ENCODE measurements at places on chromosomes 2 and 18.

- no peak for DNase-seq
Observed at GRCh38 chr2:240437551-240437860, 2.0 kb downstream of the GPC1 start.

DNA sequence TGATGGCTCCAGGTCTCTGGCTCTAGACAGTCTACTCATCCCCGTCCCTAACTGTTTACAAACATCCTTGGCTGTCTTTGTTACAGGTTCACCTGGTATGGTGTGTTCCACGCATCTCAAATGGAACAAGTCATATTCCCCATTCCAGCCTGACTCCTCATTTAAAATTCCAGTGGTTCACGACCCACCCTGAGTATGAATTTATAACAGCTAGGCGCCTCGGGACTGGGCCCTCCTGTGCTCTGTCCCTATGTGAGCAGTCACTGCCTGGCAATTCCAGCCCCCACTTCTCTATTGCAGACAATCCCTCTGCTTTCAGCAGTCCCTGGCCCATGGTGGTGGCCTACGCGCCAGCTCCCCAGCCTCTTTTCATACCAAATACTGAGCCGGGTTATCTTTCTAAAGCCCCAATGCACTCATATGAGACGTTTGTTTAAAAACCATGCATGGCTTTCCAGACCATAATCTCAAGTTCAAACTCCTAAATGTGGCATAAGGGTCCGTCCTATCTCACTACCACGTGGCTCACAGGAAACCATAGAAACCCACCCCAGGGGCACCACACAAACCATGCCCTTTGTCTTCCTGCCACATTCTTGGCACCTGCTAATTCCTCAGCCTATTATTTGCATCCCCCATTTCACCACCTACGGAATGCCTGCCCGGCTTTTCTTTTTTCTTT, 1.6 kb downstream of the SERPINB8 start:
- DNase-seq, result no peak

GRCh38 chr2:47778698-47779425, 4.1 kb upstream of the MSH6 start:
- no peak for DNase-seq

DNA sequence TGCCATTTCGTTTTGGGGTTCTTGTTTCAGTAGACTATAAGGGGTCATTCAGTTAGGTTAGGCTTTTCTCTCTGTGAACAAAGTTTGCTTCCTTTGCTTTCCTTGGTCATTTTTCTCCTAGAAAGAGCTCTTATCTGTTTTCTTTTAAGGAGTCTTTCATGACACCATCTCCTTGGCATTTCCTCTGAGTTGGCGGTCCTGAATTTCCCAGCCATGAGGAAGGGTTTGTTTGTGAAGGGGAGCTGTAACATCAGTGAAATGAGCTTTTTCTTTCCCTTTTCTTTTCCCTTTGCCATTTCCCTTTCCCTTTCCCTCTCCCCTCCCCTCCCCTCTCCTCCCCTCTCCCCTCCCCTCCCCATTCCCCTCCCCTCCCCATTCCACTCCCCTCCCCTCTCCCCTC, 61.7 kb downstream of the MAP4K4 start:
- no peak for DNase-seq

GRCh38 chr2:134745023-134745422, 26.2 kb upstream of the TMEM163 start:
- no peak for DNase-seq

DNA sequence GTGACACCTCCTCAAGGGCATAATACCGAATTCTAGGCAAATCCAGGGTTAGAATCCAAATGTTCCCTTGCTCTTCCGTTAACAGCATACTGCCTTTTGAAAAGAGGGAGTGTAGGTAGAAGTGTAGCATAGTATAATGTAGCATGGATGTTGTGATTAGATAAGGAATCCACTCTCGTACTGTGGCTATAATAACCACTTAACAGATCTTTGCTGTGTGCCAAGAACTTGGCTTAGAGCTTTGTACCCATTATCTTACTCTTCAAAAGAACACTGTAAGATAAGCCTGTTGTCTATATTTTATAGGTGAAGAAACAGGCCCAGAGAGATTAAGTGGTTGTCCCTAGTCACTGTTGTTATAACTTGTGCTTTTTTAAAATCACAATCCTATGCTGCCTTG, 24.2 kb downstream of the WDR75 start:
- DNase-seq, result no peak

GRCh38 chr18:23377669-23378301, 75.3 kb upstream of the RIOK3 start:
- no peak for DNase-seq

GRCh38 chr2:221851531-221852045, 279.5 kb upstream of the EPHA4 start:
- no peak for DNase-seq

DNA sequence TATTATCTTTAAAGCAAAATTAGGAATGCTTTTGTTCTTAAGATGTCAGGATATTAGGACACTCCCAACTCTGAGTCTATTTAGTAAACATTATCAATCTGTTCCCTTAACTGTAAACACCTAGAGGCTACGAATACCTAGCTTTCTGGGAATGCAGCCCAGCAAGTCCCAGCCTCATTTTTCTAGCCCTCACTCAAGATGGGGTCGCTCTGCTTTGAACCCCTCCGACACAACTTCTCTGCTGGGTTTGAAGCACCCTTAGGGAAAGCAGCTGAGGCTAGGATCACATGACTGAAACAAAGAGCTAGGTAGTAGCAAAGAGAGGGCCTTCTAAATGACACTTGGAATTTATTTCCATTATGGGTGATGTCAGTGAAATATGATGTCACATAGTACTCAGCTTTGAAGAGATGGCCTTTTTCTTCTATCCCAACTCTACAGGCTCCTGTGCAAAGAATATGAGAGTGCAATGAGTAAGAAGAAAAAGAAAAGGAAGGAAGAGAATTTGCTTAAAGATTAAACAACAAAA, 114.7 kb downstream of the CSRNP3 start:
- DNase-seq, result no peak

GRCh38 chr2:238467792-238468191, 41.1 kb downstream of the ASB1 start:
- no peak for DNase-seq

- DNase-seq, result no peak
Observed at GRCh38 chr2:239469106-239469960, 68.5 kb upstream of the HDAC4 start.

DNA sequence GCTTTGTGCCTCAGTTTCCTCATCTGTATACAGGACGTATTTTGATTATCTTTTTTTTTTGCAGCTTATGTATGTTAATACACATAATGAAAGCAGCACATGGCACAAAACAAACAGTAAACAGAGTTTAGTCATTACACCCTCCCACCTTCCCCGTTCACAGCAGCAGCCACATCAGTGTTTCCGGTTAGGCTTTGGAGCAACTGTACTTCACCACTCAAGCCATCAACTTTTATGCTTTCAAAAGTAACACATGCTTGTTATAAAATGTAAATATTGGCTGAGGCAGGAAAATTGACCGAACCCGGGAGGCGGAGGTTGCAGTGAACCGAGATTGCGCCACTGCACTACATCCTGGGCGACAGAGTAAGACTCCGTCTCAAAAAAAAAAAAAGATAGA, 117.3 kb downstream of the MTCL1 start:
- no peak for DNase-seq

DNA sequence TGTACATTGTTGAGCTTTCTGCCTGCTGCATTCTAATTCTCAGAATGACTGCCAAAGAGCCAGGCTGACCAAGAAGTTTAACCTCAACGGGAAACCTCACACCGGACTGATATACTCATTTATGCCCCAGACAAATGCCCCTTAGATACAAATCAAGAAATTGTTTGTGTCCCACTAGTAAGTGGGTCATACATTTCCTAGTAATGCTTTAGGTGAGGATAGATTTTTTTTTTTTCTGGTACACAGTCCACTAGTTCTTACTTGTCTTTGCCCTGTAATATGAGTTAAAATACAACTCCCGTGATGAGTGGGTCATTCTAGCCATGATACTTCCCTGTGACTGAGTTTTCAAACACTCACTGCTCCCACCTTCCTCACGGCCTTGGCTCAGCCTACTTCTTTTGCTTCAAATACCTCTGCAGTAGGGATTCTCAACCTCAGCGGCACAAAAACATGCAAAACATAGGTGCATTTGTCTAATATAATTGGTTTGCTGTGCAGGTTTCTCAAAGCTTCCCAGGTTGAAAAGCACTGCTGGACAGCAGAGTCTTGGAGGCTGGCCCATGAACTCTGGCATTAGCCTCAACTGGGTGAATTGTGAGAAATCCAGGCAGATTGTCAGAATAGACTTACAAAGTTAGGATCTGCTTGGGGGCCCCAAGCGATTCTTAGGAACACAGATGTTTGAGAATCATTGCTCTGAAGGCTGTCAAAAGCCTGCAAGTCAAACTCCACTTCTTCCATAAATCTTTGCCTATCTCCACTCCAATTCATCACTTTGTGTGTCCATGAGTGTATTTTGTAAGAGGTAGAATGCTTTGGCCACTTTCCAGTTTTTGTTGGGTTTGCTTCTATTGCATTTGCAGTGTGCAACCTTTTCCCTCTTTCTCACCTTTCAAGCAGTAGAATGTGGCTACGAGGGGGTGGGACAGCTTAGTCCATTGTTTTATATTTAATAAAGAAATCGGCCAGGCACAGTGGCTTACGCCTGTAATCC, 35.5 kb downstream of the TGIF1 start:
- DNase-seq, result no peak

GRCh38 chr2:234708091-234708683, 211.3 kb upstream of the ARL4C start:
- no peak for DNase-seq

- DNase-seq, result no peak
Observed at GRCh38 chr2:238717084-238717483, 130.8 kb upstream of the TWIST2 start.

DNA sequence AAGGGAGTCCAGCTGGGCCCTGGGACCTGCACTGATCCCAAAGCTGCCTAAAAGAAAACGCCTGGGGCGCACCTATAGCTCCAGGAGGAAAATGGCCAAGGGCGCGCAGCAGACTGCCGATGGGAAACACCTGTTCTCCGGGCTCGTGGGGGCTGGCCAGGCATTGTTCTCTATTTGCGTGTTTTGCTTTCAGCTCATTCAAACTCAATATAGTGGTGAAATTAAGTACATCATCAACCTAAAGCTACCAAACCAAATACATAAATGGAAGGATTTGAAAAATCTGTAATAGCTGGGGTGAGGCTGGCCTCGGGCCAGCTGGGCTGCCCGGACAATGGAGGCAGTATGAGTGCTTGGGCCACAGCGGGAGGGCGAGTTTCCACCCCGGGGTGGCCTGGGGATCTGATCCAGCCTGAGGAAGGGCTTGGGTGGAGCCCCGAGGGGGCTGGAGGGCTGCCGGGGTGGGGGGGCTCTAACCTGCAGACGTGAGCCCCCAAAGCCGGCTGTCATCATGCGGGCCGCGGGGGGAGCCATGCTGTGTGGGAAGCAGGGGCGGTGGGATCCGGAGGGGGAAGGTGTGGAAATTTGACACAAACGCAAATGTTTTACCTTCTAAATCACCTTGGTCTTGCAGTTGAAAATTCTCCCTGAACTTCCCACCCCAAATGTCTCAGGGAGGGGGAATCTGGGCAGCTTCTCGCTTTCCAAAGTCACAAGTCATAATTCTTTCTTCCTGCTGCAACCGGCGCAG, 77.6 kb downstream of the ASB1 start:
- no peak for DNase-seq

DNA sequence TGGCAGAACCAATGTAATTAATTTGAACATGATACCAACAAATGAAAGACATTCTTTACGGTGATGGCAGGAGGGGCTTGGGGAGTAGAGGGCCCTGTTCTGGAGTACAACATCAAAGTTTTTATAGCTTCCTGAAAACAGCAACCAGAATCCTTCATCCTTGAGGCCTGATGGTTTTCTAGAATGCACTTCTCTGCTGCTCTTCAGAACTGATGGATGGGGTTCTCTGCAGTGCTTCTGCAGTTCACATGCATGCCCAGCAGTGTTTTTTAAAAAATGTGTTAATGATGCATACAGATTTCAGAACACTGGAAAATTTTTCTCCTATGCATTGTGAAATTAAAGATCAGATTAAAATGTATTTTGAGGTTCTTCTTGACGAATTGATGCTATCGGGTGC, 2.5 kb downstream of the LTBP1 start:
- no peak for DNase-seq

- no peak for DNase-seq
Observed at GRCh38 chr2:3462493-3463104, 56.7 kb downstream of the ADI1 start.

- no peak for DNase-seq
Observed at GRCh38 chr2:83103613-83104012, 1355.5 kb downstream of the SUCLG1 start.

DNA sequence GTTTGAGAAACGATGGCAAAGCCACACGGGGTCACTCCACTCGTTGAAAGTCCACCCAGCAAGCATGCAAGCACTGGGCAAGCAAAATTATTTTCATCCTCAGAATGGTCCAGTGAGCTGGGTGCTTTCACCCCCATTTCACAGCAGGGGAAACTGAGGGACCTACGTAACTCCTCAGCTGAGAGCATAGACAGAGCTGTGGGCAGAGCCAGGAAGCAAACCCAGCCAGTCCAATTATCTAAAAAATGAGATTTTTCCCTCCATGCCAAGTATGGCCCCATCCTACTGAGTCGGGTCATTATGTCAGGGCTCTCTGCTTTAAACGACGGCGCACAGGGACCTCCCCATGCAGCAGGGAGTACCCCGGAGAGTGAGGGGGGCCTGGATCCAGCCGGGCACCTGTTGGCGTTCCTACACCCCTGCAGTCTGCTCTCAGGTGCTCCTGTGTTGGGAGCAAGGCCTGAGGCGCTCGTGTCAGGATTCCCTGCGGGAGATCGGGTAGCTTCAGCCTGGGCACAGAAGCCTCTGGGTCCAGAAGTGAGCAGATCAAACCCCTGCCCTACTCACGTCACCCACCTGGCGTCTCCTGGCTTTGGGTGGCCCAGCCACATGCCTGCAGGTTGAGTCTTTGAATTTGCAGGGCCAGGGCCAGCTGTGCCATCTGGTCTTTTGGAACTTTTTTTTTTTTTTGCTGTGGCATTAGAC, 17.3 kb downstream of the TWIST2 start:
- no peak for DNase-seq

GRCh38 chr2:127778447-127778846, 32.5 kb downstream of the WDR33 start:
- no peak for DNase-seq

DNA sequence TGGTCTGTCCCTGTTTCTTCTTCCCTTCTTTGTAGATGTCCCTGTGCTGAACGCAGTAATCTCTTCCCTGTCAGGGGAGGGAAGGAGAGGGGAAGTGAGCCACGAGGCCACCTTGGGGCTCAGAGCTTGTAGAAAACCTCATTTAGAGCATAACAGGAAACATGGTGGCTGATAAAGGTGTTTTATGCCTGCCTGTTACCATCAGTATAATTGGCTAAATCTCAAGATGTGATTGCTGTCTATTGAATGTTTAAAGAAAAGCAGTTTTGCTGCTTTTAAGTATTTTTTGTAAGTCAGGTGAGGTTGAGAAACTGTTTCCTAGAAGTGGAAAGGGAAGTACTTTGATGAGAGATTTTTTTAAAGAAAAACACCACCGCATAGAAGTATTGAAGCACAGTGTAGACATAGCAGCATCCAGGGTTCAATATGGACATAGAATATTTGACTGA, 59.7 kb upstream of the PDK1 start:
- no peak for DNase-seq

GRCh38 chr18:67417864-67418523, 98.5 kb downstream of the DSEL start:
- DNase-seq, result no peak

GRCh38 chr2:142980246-142981068, 103.0 kb downstream of the KYNU start:
- DNase-seq, result no peak

Data from stimulated activated CD8-positive, alpha-beta memory T cell treated with anti-CD3 and anti-CD28 coated beads, Interleukin-15, amount 100 ng/mL, for 1 hour (primary cell).